ENCODE measurements at places on chromosomes 2 and 18. TPM values are rescaled to one million over a fixed set of nuclear protein-coding genes. Genes with fewer than 3 reads are reported as not detected.

SH2D6 gene
- total RNA-seq = 0.18 TPM

ANO7 gene
- 0.45 TPM for total RNA-seq

TMEM247 gene
- total RNA-seq = not detected

SMYD1 gene
- total RNA-seq = not detected

ANKRD62 gene
- total RNA-seq = not detected

UGT1A6 gene
- total RNA-seq = not detected

Measured in activated naive CD4-positive, alpha-beta T cell treated with anti-CD3 and anti-CD28 coated beads, Interleukin-2, amount 10 ng/mL, durations not matched to agents 5 hours and 36 hours (primary cell).